ENCODE measurements at places on chromosomes 11 and 22.

DNA sequence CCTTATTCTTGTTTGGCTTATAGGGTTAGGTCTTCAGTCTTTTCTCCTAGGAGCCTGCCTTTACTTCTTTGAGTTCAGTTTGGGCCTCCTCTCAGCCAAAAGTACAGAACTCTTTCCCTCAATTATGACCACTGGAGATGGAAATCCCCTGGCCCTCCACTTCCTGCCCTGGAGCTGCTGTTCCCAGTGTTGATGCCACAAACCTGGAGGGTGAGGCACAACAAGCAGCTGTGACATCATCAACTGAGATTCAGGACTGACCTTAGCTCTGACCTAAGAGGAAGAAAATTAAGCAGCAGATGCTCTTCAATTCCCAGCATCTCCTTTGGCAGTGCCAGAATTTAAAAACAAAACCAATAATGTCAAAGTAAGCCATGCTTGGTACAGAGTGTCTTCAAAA lies 3.0 kb downstream of the ABTB2 start:
- no peak for DNase-seq

DNA sequence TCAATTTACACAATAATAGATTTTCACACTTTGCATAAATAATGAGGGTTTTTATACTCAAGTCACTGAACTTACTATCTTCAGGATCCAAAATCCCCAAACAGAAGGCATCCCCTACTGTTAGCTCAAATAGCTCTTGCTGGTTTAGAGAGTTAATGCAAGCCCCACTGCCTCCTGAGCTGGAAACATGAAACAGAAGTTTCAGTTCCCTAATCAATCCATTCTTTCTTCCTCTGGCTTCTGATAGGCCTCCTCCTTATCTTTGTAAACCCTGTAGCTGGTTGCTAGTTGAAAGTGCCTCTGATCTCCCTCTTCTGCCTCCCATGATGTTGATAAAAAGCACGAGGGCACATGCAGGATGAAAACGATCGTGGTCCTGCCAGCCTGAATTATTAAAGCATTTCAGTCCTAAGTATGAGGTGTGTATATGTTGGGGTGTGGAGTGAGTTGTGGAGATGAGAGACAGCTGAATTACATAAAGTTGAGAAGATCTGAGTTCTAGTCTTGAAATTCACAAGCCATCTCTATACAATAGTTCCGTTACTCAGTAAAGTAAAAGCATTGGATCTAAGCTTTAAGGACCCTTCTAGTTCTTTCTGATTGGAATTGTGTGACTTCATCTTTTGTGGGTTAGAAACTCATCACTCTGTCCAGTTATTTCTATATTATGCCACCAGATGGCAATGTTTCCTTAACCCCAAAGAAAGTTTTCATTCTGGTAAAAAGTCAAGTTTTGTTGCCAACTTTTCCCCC lies 35.0 kb upstream of the EHF start:
- DNase-seq: peak; percentile 43

GRCh38 chr22:38016182-38017151 lies 32.1 kb upstream of the SOX10 start:
- no peak for DNase-seq

- DNase-seq: no peak
Observed at GRCh38 chr11:36441610-36442208, 68.4 kb downstream of the TRAF6 start.

DNA sequence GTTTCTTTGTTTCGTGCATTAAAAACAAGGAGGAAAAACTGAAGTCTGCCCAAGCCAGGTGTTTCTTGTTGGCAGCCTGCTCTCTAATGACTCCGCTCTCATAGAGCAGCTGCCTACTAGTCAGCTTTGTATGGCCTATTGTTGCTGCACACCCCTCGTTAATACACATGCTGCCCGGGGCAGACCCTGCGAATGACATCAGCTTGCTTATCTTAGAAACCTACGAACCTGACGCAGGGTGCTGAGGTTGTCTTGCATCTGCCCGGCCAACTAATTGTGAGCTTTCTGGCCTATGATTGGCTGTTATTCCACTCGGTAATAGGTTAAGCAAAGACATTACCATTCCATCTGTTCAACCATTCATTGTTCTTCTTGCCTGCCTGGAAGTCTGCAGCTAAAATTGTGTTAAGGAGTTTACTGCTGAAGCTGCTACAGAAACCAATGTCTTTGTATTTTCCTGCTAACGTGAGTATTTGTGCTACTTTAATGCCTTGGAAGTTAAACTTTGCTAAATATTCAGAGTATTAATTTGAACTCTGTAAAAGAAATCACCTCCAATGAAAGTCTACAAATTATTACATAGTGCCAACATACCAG lies 37.5 kb downstream of the ZC3H12C start:
- no peak for DNase-seq

- DNase-seq: no peak
Observed at GRCh38 chr11:17014321-17014832, at the start of gene PLEKHA7. PLEKHA7 (minus strand) TSS chr11:17014414; CDS start chr11:17014401, 13 bp downstream.

- DNase-seq: no peak
Observed at GRCh38 chr11:87967459-87967858, 207.8 kb downstream of the RAB38 start.

- no peak for DNase-seq
Observed at GRCh38 chr22:20420157-20420842, 17.3 kb downstream of the SCARF2 start.

- no peak for DNase-seq
Observed at GRCh38 chr22:26404851-26405421, 24.1 kb upstream of the ASPHD2 start.

DNA sequence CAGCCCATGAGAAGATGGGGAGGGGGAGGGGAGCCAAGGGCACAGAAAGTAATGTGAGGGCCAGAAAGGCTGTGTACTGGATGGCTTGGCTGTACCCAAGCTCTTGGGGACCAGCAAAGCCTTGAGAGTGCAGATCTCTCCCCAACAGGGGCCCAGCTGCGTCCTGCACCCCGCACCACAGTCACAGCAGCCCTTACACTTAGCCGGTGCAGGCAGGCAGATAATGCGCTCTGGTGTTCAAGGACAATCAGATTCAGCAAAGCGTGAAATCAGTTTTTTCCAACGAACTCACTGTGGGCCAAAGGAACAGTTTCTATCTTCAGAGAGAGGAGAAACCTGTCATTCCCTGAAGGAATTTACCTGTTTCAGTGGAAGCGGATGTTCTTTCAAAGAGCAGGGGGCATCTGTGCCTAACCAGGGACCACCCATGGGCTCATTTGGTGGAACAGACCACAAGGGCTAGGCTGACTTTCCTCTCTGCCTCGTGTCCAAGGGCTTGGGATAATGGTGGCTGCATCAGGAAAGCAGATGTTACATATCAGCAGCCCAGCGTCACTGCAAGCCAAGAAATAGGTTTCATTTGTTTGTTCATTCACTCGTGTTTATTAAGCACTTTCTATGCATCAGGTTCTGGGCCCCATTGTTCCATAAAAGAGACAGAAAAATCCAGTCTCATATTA lies 81.2 kb upstream of the SPON1 start:
- DNase-seq: no peak

DNA sequence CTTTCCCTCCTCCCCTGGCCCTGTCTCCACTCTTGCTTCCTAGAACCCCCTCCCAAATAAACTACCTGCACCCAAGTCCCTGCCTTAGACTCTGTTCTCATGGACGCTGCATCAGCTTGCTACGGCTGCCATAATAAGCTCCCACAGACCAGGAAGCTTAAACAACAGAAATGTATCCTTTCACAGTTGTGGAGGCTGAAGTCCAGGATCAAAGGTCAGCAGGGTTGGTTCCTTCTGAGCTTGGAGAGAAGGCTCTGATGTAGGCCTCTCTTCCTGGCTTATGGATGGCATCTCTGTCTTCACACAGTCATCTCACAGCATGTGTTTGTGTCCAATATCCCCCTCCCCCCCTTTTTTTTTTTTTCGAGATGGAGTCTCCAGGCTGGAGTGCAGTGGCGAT lies 23.4 kb downstream of the CBX7 start:
- no peak for DNase-seq

- peak; percentile 1 for DNase-seq
Observed at GRCh38 chr11:71086687-71087258, 165.6 kb downstream of the SHANK2 start.

DNA sequence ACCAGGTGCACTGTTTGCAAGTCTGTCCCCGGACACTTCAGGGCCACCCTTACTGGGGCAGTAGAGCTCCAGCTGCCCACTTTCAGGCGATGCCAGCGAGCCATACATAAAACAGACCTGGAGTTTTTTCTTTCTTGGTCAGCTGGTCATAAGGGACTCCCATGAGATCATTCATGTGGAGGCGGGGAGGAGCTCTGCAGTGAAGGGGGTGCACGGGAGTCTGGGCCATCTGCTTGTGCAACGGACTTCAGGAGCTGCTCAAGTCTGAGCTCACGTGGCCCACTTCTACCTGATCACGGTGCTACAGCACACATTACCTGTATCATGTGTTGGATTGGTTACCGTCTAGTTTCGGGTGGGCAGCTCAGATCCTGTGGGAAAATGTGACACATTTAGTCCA lies 9.2 kb upstream of the MRGPRF start:
- no peak for DNase-seq

DNA sequence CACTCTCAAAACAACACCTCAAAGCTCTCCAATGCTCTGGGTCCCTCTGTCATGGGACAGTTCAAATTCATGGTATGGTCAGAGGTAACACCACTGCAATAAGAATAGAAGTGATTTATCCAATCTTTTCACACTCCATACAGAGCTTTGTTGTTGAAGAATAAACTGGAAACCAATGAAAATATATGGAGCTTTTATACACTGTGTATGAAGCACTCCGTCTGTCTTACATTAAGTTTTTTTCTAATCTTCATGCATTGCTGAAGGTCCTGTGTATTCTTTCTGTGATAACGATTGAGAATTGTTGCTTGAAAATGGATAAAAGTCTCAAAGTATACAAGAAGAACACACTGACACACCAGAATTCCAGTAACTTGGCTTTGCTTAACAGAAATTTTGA lies 603.7 kb upstream of the LUZP2 start:
- DNase-seq: no peak

DNA sequence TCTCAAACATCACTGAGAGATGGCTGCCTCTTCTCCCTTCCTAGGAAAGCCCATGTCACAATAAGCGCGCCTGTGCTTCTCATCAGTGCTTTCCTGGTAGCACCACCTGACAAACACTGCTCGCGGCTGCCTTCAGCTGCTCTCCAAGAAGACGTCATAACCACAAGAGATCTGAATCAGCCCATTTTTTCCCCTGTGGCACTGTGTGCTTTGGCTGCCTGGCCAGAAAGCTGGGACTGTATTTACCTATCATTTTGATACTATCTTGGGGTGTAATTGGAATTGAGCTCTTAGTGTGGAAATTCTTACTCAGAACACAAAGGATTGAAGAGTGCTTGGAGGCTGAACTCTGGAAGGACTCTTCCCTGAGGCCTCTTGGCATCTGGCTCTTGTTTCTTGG lies 50.3 kb upstream of the EHF start:
- no peak for DNase-seq

DNA sequence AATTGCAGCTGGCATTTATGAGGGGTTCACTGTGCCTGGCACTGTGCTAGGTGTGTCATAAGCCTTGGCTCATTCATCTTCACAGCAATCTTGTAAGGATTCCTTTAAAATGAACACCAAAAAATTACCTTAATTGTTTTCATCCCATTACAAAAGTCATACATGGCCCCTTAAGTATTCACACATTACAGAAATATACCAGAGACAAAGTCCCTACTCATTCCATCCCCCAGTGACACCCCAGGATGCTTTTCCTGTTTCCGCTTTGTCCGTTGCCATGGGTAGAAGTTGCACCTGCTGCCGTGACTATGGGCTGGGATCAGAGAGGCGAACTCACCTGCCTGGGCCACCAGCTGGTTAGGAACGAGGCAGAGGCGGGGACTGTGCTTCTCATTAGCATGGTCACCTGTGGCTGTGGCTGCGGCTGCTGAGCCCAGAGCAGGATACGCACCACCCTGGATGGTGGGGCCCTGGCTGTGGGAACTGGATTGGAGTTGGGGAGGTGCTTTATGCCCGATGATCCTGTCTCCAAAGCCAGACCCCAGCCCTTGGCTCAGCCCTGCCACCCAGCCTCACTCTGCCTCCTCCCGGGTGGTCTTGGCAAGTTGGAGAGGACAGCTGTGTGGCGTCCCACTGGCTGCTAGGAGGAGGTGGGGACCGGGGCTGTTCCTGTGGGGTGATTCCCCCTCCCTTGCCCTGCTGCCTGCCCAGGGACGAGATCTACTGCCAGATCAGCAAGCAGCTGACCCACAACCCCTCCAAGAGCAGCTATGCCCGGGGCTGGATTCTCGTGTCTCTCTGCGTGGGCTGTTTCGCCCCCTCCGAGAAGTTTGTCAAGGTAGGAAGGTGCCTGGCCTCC lies 60.8 kb downstream of the MYO7A start:
- no peak for DNase-seq

GRCh38 chr11:111408789-111409727 lies 30.0 kb upstream of the POU2AF1 start:
- no peak for DNase-seq

GRCh38 chr11:11265994-11266606 lies 87.0 kb downstream of the CSNK2A3 start:
- no peak for DNase-seq

GRCh38 chr22:45977551-45978274 lies 751 bp upstream of the WNT7B start:
- DNase-seq: no peak

- no peak for DNase-seq
Observed at GRCh38 chr11:83044958-83045712, 26.6 kb downstream of the RAB30 start.

GRCh38 chr11:15671216-15671615 lies 556.5 kb downstream of the INSC start:
- DNase-seq: no peak

DNA sequence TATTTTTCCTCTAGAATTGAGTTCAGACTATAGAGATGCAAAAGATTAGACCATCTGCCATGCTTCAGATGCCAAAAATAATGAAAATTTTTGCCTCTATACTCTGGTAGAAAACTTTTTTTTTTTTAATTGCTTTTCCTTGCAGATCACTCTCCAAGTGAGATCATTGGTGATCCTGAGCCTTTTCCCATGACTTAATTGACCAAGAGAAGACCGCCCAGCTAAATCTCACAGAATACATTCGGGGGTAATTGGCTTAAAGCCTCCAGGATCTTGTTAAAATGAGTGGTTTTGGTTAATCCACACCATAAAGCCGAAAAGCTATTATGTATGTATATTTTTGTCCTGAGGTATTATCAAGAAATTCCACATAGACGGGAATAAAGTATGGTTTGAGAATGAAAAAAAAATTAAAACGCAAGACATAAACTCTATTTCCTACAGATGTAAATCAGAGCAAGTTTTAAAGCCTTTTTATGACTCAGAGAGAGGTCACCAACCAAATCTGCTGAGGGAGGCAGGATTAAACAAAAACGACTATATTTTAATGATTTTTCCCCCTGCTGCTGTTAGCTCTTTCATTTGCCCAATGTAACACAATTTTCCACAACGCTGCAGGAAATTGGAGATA lies 64.0 kb downstream of the PARVA start:
- no peak for DNase-seq

DNA sequence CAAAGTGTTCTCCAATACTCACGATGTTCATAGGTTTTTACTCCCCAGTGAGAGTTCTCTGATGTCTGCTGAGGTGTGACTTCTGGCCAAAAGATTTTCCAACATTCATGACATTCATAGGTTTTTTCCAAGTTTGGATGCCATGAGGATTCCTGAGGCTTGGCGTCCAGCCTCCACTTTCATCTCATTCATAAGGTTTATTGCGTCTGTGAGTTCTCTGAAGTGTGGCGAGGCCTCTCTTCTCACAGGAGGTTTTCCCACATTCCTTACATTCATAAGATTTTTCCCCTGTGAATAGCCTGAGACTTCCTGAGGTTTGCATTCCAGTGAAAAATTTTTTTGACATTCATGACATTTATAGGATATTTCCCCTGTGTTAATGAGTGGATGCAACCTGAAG lies 1014.1 kb downstream of the LRRC4C start:
- no peak for DNase-seq

- DNase-seq: no peak
Observed at GRCh38 chr11:124174001-124174583, 9.1 kb upstream of the OR10D3 start.
